Activated naive CD4-positive, alpha-beta T cell treated with anti-CD3 and anti-CD28 coated beads, Interleukin-2, amount 50 U/mL, for 16 hours (primary cell): ENCODE measurements at places on chromosomes 6 and 20.

DNA sequence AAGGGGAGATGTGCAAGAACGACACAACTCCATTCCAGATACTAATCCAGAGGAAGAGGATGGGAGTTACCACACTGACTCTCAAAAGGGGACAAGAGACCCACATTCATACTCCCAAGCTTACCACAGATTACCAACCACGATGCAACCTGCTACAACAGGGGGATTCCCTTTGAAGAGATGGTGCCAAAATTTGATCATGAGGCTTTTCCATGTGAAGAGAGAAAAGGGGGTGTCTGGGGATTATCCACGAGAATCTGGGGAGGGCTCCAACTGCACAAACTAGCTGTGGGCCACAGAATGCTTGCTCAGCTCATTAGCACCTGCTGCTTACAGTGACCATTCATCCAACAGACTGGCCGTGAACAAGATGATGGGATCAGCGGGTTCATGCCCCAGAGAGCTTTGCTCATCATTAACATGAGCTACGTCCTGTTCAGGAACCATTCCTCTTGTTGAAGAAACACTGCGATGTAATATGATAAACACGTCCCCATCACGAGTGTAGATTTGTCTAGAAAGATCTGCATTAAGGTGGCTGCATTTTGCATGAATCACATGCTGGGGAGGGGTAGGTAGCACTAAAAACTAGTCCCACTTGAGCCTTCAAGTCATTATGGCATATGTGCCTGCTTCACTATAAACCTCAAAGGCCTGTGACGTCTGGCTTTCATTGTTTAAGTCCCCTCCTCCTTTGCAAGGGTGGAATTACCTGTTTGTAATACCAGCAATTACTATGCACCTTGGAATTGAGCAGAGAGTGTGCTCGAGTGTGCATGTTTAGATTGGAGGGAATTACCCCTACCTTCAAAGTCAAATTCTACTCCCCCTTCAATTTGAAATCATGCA, 4.0 kb downstream of the PLAGL2 start:
- peak; percentile 45 for DNase-seq

DNA sequence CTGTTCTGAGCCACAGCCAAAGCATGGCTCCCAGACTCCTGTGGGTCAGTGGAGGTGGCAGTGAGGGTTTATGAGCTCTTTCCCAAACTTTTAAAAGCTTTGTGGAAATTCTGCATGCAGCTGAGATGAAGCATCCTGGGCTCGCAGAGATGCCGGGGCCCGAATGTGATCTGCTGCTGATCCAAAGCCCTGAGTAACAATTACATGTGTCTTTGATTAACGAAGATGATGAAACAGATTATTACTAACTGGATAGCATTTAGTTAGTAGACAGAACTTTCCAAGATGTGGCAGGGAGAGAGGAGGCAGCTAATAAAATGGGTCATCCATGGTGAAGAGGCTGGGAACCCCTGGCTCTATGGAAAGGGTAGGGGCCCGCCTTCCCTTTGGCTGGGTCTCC, 43.9 kb upstream of the MDFI start:
- DNase-seq = no peak

- DNase-seq = no peak
Measured at GRCh38 chr6:127279815-127280214, 13.2 kb downstream of the RNF146 start.

GRCh38 chr6:4041480-4041879, 37.5 kb downstream of the FAM217A start:
- DNase-seq = no peak

- no peak for DNase-seq
Measured at GRCh38 chr6:124132256-124132655, 328.6 kb downstream of the NKAIN2 start.

DNA sequence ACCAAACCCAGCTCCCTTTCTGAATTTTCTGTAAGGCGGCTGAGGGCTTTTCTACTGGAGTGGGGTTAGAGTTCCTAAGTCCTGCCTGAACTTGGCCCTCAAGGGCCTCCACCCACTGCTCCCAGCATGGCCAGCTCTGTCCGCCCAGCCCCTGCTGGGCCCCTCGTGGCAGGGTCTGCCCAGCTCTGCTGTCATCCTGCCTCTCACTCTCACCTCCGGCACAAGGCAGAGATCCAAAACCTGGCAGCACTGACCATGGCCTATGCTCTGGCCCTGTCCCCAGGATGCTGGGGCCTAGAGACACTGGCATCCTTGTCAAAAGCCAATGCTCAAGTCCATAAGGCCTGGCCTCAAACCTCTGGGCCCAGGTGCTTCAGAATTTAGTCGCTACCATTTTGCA, 61.1 kb downstream of the TAF4 start:
- DNase-seq = no peak

GRCh38 chr6:21801446-21802174, 208.1 kb downstream of the SOX4 start:
- DNase-seq = no peak

DNA sequence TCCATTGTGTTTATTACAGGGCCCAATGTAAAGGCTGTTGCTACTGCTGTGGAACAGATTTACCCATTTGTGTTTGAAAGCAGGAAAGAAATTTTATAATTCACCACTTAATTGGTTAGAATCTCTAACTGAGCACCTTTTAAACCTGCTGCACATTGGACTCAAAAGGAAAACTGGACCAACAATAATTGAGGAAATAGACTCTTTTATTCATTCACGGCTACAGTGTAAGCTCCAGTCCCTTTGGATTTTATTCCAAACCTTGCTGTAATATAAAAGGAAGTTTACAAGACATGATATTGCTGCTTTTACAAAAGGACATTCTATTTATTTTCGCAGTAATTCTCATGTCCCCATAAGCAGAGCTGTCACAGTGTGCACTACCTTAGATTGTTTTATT, 33.9 kb downstream of the TBPL1 start:
- DNase-seq = no peak

DNA sequence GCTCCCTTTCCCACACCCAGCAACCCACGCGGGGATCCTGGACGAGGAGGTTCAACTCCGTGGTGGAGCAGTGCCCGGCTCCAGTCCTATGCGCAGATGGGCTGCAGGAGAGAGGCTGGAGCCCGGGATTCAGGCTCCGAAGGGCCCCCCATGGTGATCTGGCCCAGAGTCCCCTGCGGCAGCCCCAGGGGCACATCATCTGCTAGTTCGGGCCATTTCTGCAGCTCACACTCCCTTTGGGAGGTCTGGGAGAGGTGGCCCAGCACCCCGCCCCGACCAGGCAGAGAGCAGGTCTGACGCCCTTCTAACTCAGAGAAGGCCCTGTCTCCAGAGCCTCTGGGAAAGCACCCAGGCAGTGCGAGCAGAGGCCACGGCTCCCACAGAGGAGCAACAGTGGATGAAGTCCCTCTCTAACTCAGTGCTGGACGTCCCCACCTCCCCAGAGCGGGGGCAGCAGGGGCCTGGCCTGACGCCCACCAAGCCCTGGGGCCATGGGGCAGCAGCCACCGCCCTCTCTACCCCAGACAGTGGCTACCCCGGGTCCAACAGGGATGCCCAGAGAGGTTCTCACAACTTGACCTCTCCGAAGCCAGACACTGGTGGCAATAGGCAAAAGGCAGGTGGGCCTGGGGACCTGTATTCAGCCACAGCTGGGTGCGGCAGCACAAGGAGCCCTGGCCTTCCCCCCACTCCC, 3.3 kb downstream of the KCNQ2 start:
- DNase-seq = no peak

- DNase-seq = no peak
Measured at GRCh38 chr6:52984247-52984646, 10.8 kb downstream of the GSTA4 start.

- no peak for DNase-seq
Measured at GRCh38 chr6:100347901-100348550, 116.7 kb downstream of the SIM1 start.

- no peak for DNase-seq
Measured at GRCh38 chr6:150238336-150238741, 95.5 kb downstream of the PPP1R14C start.

DNA sequence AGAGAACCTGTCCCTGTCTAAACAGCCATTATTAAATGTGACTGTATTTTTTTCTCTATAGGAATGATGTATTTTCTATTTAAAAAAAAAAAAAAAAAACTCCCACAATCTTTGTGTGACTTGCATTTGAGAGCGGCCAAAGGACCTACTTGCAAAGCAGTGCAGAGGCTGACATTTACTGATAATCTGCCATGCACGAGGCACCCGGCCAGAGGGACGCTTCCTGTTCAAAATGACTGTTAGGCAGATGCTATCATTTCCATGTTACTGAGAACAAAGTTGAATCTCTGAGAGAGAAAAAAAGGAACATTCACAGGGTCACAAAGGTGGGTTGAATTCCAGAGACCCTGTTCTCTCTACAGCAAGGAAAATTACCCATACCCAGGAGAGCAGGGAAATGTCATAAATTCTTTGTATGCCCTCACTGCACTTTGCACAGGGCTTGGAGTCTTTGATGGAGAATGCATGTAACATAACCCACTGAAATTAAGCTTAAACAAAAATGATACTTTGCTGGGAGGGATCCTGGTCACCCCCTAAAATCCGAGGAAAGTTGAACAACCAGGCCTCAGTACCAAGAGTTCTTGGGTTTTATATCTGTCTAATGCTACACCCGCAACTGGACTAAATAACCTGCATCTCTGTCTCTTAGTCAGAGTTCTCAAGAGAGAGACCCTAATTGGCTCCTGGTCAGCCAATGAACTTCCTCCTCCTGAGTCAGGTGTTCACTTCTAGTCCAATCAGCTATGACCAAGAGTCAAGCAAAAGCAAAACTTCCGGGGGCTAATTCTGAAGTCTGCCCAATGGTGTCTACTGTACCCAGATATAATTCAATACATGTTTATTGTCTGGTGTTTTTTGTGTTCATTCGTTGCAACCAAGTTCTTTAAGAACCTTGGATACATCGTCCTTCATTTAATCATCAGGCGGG, 61.2 kb downstream of the GCLC start:
- no peak for DNase-seq

DNA sequence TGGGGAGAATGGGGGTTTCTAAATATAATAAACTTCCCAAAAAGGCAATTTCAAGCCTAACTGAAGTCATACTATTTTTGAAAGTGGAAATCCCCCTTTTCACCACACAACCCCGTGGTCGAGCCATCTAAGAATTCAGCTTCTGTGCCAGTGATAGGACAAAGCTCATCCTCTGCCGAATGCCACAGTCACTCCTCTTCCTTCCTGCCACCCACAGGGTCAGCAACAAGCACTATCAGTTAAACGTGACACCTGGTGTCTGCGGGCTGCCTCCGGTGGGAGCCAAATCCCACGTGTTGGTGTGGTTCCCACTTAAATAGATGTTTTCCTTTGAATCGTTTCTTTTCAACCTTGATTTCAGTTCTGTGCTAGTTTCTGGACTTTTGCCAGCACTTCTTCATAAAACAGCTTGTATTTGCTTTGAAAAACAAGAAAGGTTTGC, 60.7 kb downstream of the TNFAIP3 start:
- DNase-seq = peak; percentile 73

GRCh38 chr6:157867155-157867559, 44.1 kb downstream of the SNX9 start:
- DNase-seq = no peak

GRCh38 chr6:41824571-41825569, 37.4 kb downstream of the TOMM6 start:
- no peak for DNase-seq

GRCh38 chr20:35726842-35727711, 15.0 kb downstream of the RBM39 start:
- DNase-seq = no peak

- no peak for DNase-seq
Measured at GRCh38 chr6:141624301-141624700, 508.4 kb upstream of the GJE1 start.

DNA sequence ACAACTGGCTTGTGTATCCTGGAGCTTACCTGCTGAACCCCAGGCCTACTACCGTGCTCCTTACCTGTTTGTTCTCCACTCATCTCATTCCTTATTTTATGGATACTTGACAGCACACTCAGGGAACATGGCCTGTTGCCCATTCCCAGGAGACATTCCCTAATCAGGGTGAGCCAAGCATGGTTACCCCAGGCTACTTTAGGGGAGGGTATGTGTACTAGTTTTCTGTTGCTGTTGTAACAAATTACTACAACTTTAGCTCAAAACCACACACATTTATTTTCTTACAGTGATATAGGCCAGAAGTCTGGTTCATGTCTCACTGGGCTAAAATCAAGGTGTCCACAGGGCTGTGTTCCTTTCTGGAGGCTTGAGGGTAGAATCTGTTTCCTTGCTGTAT, 15.0 kb upstream of the TRAM2 start:
- no peak for DNase-seq

DNA sequence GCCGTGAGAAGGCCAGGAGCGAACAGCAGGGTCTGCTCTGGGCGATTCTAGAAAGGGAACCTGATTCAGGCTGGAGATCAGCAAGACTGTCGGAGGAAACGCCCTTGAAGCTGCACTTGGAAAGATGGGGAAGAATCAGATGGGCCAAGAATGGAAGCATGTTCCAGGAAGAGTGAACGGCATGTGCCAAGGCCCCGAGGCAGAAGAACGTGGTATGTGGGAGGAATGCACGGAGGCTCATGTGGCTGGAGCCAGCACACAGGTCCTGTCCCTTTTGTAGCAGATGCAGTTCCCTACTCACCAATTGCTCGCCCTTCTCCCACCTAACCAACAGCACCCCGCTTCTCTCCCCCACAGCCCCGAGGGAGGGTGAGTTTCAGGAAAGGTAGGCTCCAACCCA, 180.6 kb downstream of the TFAP2C start:
- DNase-seq = no peak

DNA sequence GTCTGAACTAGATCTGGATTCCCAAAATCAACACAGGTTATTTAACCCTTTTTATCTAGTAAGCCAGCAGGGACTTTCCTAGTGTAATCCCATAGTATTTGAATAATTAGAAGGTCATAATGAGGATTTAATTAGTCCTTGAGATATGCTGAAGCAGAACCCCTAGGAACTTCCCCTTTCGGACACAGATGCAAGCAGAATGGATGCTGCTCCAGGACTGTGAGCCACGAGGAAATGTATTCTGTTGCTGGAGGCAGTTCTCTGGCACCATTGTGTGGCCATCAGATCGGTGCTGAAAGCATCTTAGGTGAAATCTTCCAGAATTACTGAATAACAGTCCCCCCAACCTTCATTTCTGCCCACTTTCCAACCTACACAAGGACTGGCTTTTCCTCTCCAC, 206.9 kb downstream of the TMEM242 start:
- DNase-seq = no peak

DNA sequence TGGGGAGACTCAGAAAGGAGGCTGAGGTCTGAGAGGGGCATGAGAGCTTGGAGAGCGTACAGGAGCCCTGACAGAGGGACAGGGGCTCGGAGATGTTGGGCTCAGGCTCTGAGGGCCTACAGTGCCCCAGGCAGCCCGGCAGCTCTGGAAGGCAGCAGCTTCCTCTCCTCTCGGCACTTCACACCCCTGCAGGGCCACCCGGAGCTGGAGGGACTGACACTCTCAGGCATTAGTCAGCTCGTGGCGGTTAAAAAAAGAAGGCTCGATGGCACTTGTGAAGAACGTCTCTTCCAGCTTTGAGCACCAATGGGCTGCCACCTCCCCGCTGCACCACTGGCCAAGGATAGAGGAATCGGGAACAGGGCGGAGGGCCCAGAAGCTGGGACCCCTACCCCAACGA, 62.6 kb upstream of the SIRPA start:
- DNase-seq = no peak

GRCh38 chr20:40675599-40676221, 13.3 kb downstream of the MAFB start:
- DNase-seq = no peak

- DNase-seq = no peak
Measured at GRCh38 chr6:47897247-47897646, 115.4 kb downstream of the OPN5 start.

- no peak for DNase-seq
Measured at GRCh38 chr6:14100138-14100537, 17.4 kb upstream of the CD83 start.

- no peak for DNase-seq
Measured at GRCh38 chr20:38581013-38581412, at the start of gene ADIG. Gene ADIG (plus strand): TSS chr20:38581197. CDS start chr20:38581251, 54 bp downstream.
